ENCODE measurements at places on chromosomes 11 and 22. TPM values are rescaled to one million over a fixed set of nuclear protein-coding genes. Genes with fewer than 3 reads are reported as not detected.

Gene SLC7A4
- not detected for total RNA-seq

- peak; percentile 40 for DNase-seq
Observed at GRCh38 chr11:6611092-6611962, 689 bp downstream of the TAF10 start.

Gene ME3
- 2.7 TPM for total RNA-seq

DNA sequence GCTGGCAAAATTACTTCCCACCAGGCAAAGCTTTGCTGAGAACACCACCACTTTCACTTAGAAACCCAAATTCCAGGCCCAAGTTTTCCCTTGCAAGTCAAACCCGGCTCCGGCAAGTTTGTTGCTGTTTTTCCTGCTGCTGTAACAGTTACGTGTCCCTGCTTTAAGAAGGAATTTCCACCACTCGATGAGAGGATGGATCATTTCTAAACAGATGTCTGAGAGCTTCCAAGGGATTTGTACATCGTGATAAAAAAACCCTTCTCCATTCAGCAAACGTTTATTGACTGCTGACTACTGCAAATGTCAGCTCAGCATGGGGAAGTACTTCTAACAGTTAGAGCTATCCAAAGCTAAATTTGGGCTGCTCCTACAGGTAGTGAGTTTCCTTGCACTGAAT is 19.7 kb downstream of the P2RX3 start:
- DNase-seq: no peak

DNA sequence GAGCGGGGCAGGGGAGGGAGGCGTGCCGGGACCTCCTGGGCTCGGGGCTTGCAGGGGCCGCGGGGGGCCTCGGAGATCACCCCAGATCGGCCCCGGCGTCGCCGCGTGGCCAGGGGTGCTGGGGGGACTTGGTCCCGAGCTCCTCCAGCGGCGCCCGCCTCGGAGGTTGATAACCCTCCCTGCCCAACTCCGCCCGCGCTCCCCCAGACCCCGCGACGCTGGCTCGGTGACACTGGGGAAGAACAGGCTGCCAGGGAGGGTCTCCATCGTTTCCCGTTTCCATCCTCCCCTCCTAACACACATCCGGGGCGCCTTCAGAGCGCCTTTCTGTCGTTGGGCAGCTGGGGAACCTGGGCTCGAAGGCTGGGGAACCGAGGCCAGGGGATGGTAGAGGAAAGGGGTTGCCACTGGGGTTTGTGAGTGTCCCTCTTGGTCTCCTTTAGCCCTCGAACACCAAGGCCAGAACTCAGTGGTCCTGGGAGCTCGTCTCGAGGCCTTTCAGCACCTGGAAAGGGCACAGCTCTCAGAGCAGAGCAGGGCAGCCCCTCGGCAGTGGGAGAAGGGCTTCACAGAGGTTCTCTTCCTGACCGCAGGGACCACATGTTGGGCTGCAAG is 431 bp downstream of the SLC37A2 start:
- DNase-seq: no peak

DNA sequence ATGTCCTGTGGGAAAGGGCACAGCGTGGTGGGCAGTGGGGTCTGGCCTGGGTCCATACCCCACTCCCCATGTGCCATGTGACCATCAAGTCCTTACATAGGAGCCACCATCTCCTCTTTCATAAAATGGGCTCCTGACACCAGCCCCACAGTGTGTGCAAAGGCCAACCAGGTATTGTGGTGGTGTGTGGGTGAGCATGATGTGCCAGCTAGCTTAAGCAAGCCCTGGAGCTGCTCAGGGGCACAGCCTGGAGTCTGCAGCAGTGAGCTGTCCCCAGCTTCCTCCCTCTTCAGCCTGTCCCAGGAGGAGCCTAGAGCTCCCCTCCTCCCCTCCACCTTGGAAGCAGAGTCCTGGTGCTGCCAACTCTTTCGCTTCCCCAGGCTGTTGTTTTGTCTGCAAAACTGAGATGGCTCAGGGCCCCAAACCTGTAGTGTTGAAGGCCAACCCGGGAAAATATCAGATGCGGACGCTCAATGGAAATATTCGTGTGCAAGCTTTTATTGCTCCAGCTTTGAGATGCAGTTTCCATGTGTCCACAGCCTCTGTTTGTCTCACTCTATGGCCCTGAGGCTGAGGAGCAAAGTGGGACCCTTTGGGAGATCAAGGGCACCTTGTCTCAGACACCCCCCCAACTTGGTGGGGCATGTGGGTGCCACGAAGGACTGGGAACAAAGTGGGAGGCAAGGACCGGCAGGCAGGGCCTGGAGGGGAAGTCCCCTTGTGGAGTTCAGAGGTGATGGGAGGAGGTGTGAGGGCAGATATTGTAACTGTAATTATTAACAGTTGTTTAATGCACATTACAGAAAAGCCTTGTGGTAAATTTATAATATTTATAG is 92.6 kb downstream of the CTTN start:
- no peak for DNase-seq

GRCh38 chr11:66820381-66820780 is 22.9 kb upstream of the RCE1 start:
- DNase-seq: no peak

GRCh38 chr22:20672082-20672424 is 101.9 kb upstream of the SERPIND1 start:
- DNase-seq: no peak

DNA sequence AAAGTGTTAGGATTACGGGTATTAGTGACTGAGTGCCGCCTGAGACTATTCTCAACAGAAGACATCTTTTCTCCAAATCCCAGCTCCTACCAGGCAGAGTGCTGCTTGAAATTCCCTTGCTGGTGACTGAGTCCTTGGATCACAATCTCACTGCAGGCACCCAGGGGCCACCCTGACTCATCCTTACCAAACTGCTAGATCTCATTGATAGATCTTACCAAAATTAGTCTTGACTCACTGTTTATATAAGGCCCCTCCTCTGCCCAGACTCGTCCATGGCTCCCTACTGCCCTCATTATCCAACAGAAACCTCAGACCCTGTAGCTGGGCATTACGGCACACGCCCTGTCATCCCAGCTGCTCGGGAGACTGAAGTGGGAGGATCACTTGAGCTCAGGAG is 14.7 kb downstream of the TBC1D10A start:
- DNase-seq: peak; percentile 93

GRCh38 chr11:38156495-38157146 is 1558.6 kb upstream of the RAG2 start:
- no peak for DNase-seq

DNA sequence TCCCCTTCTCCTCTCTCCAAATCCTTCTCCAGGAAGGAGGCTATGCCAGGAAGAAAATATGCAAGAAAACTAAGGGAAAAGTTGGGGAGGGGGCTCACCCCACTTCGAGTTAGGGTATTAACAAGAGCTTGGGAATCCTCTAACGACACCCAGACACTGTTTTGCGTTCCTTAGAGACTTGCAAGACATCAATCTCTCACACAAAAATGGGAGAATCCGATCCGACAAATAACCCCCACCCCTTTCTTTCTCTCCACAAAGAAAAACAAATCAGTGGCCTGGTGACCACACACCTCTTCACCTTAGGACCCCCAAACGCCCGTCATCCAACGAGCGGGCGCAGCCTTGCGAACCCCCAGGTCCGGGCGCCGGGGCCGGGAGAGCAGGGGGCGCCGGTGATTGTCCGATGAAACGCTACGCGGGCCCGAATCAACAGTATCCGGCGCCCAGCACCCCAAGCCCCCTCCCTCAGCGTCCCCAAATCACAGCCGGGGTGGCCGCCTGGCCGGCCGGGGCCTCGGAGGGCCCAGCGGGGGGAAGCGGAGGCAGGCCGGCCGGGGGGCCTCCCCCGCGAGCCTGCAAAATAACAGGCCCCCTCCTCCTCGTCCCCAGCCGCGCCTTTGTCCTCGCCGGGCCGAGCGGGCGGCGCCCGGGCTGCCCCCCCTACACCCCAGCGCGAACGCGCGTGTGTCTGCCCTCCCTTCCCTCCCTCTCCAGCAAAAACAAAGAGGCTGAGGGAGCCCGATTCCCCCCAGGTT is 690 bp downstream of the CSNK1E start:
- peak; percentile 59 for DNase-seq

- DNase-seq: no peak
Observed at GRCh38 chr22:48053973-48054372, 1291.5 kb downstream of the TBC1D22A start.

Gene PKDREJ
- not detected for total RNA-seq

Gene FOLR1
- 0.23 TPM for total RNA-seq

Gene DDX25
- total RNA-seq: not detected

Gene NLRP6
- not detected for total RNA-seq

DNA sequence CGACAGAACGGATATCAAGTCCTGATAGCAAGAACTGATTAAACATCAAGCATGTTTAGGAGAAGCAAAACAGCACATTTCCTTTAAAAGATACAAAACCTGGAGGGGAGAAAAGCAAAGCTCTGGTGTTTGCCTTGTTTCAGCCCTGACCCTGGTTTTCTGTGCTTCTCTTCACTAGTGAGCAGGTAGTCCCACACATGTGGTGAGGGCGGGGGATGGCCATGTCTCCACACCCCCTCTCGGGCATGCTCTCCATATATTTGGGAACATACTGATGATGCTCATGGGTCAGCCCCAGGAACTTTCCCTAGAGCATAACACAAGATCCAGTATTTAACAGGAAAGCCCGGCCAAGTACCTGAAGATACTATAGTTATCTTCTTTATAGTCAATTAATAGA is 10.1 kb downstream of the C11orf16 start:
- DNase-seq: no peak

GRCh38 chr11:95592471-95592870 is 197.1 kb downstream of the FAM76B start:
- no peak for DNase-seq

- no peak for DNase-seq
Observed at GRCh38 chr22:35352214-35353111, 28.4 kb upstream of the HMOX1 start.

DNA sequence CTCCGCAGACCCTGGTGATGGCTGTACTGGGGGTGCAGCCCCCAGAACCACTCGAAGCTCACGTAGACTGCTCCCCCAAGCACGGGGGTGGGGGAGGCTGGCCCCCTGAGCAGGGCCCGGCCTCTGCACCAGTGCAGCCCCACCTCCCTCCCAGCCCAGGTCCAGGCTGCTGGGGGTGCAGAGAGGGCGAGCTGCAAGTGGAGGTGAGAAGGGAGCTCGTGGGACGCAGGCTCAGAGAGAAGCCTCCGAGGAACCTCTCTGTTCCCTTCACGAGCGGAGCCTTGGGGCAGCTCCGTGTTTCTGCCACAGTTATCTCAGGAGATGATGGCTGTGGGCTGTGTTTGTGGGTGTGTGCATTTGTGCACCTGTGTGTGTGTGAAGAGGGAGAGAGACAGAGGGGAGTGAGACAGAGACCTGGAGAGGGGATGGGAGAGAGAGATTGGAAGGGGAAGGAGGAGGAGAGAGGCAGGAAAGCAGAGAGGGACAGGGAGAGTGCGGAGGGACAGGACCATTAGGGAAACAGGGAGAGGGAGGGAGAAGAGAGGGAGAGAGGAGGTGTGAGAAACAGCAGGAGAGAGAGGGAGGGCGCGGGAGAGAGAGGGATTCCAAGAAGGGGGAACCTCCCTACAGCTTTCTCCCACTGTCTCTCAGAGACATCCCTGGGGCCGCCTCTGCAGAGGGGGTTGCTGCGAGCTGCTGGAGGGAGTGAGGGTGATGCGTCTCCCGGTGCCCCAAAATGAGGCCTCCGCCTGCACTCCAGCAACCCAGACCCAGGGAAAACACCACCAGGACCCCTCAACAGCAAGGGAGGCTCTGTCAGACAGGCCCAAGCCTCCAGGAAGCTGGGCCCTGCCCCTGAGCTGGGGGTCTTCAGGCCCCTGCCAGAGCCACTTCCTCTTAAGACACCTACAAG is 1488.6 kb downstream of the BRD1 start:
- DNase-seq: no peak

Gene CCDC87
- not detected for total RNA-seq

- no peak for DNase-seq
Observed at GRCh38 chr11:89147229-89147628, 30.4 kb upstream of the TYR start.

Gene LPXN
- total RNA-seq: 3.5 TPM

Gene MUC2
- total RNA-seq: not detected

GRCh38 chr11:68140496-68141245 is 19.5 kb upstream of the CHKA start:
- no peak for DNase-seq

Gene CD248
- not detected for total RNA-seq

Gene CELSR1
- 0.59 TPM for total RNA-seq

GRCh38 chr11:132549001-132549400 is 983.3 kb downstream of the OPCML start:
- DNase-seq: no peak

Gene CPT1A
- 43.6 TPM for total RNA-seq

- peak; percentile 20 for DNase-seq
Observed at GRCh38 chr11:61787928-61788491, 4.4 kb downstream of the TMEM258 start.
